ENCODE measurements at places on chromosomes 13 and 19. TPM values are rescaled to one million over a fixed set of nuclear protein-coding genes. Genes with fewer than 3 reads are reported as not detected.

DNA sequence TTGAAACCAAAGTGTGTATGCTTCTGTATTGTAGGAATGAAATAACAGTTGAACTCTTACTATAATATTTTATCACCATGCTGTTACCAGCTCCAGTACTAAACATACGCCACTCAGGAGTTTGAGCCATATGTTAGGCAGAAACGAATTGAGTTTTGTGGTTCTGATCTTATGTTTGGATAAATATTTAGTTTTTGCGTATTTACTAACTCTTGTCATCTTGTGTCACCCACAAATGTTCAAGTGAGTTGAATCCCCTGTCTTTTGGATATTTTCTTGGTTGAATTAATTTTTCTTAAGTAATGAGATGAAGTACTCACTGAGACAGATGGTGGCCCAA is 1.5 kb downstream of the FNDC3A start:
- DNase-seq: no peak

FOXA3 gene
- not detected for polyA plus RNA-seq

GRCh38 chr19:2255982-2256685 is at the start of gene JSRP1:
TSS of gene JSRP1 (minus strand) at chr19:2256417. CDS start at chr19:2255314, 1,103 bp downstream.
- DNase-seq: no peak

GRCh38 chr13:78604782-78605611 is 1.6 kb upstream of the POU4F1 start:
- DNase-seq: no peak
